ENCODE measurements at places on chromosomes 16 and 17.

- DNase-seq = no peak
- H3K36me3 ChIP-seq = peaks cover 2% of the 10 kb centered on the region
- peaks cover 59% of the 10 kb centered on the region for H3K4me1 ChIP-seq
- no peak overlapping the region for H3K4me3 ChIP-seq
Measured at GRCh38 chr16:85207357-85207921, 95.2 kb upstream of the CIBAR2 start.

GRCh38 chr16:80973991-80974390, 32.7 kb downstream of the CMC2 start:
- H3K27me3 ChIP-seq = no peaks in the 10 kb centered on the region
- no peak for DNase-seq
- no peaks in the 10 kb centered on the region for H3K4me1 ChIP-seq
- no peak overlapping the region for H3K27ac ChIP-seq
- no peak overlapping the region for H3K4me3 ChIP-seq

- H3K4me3 ChIP-seq = no peak overlapping the region
- H3K27me3 ChIP-seq = no peaks in the 10 kb centered on the region
- H3K27ac ChIP-seq = no peak overlapping the region
- peaks cover 13% of the 10 kb centered on the region for H3K36me3 ChIP-seq
- peaks cover 7% of the 10 kb centered on the region for H3K4me1 ChIP-seq
- no peak for DNase-seq
Measured at GRCh38 chr17:72388765-72389473, 268.1 kb downstream of the SOX9 start.

GRCh38 chr17:4476017-4476416, 22.7 kb upstream of the SPNS2 start:
- no peak for DNase-seq
- no peak overlapping the region for H3K27ac ChIP-seq
- H3K36me3 ChIP-seq = no peaks in the 10 kb centered on the region
- peaks cover 11% of the 10 kb centered on the region for H3K4me1 ChIP-seq
- H3K27me3 ChIP-seq = no peaks in the 10 kb centered on the region

- H3K4me1 ChIP-seq = no peaks in the 10 kb centered on the region
- no peak overlapping the region for H3K4me3 ChIP-seq
- H3K36me3 ChIP-seq = no peaks in the 10 kb centered on the region
Measured at GRCh38 chr17:27417596-27418365, 38.5 kb upstream of the KSR1 start.
